ENCODE measurements at places on chromosomes 7 and 10.
A peak's percentile ranks its signal among the peaks of the same experiment; 100 is the strongest.

GRCh38 chr10:4643471-4643870 lies 182.5 kb upstream of the AKR1E2 start:
- DNase-seq: no peak

DNA sequence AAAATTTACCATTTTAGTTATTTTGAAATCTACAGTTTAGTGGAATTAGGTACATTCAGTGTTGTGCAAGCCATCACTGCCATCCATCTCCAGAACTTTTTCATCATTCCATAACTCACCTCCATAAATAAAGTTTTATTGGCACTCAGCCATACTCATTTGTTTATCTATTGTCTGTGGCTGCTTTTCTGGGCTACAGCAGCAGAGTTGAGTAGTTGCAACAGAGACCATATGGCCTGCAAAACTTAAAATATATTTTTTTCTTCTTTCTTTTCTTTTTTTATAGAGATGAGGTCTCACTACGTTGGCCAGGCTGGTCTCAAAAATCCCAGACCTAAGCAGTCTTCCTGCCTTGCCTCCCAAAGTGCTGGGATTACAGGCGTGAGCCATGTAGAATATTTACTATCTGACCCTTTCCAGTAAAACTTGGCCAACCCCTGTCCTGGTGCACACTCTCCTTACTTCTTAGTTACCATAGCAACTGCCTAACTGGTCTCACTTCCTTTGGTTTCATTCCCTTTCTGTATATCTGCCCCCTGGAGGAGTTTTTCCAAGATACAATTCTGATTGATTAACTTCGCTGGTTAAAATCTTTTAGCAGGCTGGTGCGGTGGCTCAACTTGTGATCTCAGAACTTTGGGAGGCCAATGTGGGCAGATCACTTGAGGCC lies 133.2 kb downstream of the CUX1 start:
- peak; percentile 45 for DNase-seq

GRCh38 chr10:116810120-116810500 lies 39.2 kb upstream of the ENO4 start:
- DNase-seq: no peak

DNA sequence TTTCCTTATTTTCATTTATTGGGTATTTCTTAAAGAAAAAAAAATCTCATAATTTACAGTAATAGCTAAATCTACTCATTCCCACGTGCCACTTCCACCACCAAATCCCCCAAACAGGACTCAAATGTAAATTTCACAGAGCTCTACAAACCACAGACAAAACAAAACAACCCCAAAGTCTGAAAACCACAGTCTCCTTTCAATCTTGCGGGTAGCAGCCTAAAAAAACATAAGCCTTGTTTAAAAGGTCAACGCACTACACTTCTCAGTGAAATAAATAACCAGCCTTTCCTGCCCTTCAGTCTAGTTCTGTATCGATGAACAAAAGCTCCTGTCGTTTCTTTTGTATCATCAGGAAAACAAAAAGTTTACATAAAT lies 121.8 kb upstream of the AFAP1L2 start:
- DNase-seq: no peak

DNA sequence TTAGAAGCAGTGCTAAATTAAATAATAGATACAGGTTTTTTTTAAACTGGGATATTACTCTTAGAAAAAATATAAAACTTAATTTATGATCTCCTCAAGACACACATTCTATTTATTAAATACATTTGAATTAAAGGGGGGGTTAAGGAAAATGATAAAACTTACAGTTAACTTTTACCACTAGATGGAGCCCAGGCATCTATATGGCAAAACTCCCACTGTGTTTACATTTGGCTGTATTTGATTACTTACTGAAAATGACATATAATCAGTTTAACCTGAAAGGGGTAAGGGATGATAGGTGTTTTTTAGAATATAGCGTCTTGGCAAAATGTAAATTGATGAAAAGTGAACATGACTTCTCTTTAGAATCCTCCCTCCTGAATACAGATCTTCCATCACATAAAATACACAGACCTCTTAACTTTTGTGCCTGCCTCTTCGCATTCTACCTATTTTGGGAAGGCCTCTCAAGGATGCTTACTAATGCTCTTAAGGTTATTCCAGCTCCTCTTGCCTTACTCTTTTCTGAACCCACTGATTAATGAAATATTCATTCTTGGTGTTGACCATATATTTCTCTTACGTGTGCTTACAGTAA lies 235.7 kb downstream of the AGMO start:
- peak; percentile 27 for DNase-seq

GRCh38 chr7:50507898-50508470 lies 57.2 kb downstream of the DDC start:
- no peak for DNase-seq

- no peak for DNase-seq
Measured at GRCh38 chr7:44167920-44168319, 21.3 kb downstream of the GCK start.

GRCh38 chr7:106597751-106598546 lies 63.0 kb downstream of the CCDC71L start:
- no peak for DNase-seq

DNA sequence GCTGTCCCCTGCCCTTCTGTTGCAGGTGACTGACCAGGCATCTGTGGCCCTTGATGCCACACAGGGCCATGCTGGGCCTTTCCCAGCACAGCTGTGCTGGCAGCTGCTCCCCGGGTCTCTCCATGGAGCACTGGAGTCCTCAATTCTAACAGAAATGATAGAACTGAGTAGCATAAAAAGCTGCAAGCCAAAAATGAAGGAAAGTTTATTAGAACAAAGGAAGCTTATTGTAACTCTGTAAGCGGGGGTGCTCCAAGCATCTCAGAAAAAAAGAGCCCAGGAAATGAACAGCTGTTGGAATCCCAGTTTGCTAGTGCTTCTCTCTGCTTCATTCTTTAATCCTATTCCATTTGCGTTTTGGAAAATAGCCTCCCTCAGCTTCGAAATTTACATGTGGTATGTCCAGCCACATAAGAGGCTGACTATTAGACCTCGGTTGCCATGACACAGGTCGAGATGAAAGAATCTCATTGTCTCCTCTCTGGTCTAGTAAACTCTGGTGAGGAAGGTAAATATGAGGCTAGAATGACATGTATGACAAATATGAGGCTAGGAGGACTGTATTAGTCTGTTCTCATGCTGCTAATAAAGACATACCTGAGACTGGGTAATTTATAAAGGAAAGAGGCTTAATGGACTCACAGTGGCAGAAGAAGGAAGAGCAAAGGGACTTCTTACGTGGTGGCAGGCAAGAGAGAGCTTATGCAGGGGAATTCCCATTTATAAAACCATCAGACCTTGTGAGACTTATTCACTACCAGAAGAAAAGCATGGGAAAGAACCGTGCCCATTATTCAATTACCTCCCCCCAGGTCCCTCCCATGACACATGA lies 23.7 kb downstream of the EPDR1 start:
- DNase-seq: no peak

DNA sequence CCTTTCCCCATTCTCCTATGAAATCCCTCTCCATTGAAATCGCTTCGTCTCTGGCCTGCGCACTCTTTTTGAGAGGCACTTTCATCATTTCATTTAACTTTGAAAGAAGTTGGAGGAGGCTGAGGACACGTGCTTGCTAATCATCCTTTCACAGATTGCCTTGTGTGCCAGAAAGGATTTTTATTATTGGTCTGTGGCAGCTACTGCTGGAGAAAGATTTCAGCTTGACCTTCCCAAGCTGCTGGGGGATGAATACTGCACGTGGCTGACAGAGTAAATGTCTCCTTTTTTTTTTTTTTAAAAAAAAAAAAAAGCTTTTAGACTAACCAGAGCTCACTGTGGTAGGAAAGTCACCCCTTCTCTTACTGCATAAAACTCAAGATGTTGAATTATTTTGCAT lies 44.2 kb upstream of the KCNIP2 start:
- no peak for DNase-seq

DNA sequence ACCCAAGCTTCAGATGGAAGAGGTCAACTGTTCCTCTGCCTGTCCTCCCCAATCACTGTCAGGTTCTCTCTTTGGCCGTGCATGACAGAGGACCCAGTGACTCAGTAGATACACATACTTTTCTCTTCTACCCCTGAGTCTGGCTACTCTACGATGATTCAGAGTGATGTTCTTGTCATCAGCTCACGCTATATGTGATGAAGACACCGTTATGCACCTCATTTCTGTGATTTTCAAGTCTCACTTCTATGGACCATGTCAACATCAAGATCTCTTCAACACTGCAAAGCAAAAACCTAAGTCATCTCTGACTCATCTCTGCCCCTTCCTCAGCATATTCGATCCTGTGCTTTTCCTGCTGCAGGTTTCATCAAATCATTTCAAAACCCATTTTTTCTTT lies 76.6 kb upstream of the DGKI start:
- peak; percentile 90 for DNase-seq

GRCh38 chr7:1961701-1962276 lies 271.0 kb downstream of the MAD1L1 start:
- peak; percentile 92 for DNase-seq

DNA sequence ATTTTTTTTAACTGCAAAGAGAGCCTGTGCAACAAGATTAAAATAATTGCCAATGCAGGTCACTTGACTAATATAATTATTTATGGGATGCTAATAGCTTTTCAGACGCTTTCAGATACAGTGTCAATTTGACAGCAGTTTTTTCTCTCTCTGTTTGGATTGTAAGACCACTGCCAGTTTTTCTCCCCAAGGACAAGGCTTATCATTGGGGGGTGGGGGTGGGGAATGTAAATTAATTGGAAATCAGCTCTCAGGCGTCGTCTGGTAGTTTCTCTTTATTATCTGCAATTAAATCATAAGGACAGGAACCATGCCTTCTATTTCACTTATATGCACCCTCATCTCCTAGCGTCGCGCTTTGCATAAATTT lies 559 bp upstream of the LRGUK start:
- no peak for DNase-seq

- peak; percentile 45 for DNase-seq
Measured at GRCh38 chr10:67818323-67818722, 19.7 kb downstream of the DNAJC12 start.

DNA sequence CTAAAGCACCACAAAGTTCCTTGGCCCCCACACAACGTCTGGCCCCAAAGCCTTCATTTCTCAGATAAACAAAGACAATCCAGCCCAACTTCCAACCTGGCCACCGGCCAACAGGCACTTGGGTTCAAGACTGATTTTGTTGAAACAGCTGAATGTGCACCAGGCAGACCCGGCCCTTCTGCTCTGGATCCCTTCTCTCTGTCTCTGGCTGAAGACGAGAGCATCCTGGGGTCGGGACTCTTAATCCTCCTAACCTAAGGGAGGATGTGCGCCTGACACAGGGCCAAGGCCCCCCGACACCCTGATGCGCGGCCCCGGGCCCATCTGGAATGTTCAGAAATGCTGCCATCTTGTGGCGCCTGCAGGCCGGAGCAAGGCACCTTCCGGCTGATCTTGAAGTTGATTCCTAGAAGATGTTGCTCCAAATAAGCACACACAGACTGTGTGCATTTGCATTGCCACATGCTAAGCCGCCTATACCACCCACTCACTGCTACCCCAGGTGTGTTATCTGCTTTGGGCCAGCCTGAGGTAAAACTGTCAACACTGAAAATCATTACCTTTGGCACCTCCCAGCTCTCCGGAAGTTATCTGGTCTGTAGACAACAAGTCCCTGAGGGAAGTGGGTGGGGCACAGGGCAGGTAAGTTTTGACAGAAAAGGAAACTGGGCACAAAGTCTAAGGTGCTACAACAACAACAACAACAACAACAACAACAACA lies 98.4 kb upstream of the HABP2 start:
- peak; percentile 24 for DNase-seq

- no peak for DNase-seq
Measured at GRCh38 chr10:98086837-98087708, 47.4 kb upstream of the R3HCC1L start.

DNA sequence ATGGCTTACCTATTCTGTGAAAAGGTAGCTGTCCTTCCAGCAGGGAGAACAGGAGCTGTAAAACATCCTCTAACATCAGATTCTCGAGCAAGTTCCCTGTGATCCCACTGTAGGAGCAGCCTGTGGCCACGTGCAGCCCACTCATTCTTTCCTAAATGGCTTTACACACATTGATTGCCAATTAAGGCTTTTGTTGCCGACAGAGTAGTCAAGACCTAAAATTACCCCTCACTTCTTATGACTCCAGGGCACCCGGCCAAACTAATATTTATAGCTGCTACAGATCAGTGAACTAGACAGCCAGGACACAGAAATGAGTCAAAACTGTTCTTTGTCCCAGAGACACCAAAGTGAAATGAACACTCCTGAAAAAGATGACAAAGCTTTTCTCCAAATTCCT lies 832.1 kb downstream of the SORCS3 start:
- DNase-seq: no peak

- DNase-seq: no peak
Measured at GRCh38 chr10:124042656-124043309, 50.6 kb downstream of the CHST15 start.

Data from EL (cell line).